RWPE2 (cell line): ENCODE measurements at places on chromosomes 7 and 10.

DNA sequence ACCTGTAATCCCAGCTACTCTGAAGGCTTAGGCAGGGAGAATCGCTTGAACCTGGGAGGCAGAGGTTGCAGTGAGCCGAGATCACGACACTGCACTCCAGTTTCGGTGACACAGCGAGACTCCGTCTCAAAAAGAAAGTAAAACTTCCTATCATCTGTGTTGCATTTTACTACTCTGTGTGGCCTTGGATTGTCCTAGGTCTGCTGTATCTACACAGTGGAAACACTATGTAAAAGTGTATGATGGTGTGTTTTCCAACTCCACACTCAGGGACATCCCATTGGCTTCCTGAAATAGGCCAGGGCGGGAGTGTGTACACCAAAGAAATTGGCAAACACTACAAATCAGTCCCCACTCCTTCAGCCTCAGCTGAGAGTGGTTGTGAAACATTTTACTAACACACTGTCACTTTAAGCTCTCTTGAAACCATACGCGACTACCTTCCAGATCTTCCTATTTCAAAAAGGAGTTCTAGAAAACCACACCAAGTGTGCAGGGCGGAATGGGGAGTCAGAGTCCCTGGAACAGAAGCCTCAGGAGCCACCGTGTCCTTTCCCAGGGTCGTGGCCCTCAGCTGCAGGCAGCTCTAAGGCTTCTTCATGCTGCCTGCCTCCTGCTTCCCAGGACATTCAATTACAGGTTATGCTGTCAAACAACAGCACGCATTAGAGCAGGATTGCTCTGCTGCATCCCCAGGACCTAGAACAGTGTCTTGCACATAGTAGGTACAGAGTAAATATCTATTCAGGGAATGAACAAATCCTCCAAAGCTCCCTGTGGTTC lies 275.4 kb downstream of the PARD3 start:
- no peaks in the 10 kb centered on the region; the same call in 1 of the 2 replicates for H3K36me3 ChIP-seq
- H3K4me3 ChIP-seq = no peak overlapping the region
- H3K27ac ChIP-seq = no peak overlapping the region
- no peak for DNase-seq
- H3K4me1 ChIP-seq = no peaks in the 10 kb centered on the region

DNA sequence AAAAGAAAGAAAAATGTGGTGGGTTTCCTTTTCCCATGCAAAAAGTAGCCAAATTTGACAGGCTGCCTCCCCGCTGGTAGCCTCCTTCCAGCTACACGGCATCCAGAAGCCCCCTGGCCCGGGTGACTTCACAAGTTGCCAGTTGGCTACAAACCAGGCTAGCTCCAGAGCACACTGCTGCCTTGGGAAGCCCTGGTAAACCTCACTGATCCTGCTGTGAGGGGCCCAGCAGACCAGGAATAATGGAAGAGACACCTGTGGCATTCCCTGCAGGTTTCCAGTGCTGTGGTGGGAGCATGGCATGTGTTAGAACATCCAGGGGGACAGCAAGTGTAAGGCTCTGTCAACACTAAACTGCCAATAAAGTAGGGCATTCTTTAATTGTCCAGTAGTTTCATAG lies 55.7 kb upstream of the TM9SF3 start:
- H3K27ac ChIP-seq = no peak overlapping the region
- no peak for DNase-seq
- no peaks in the 10 kb centered on the region for H3K27me3 ChIP-seq
- H3K36me3 ChIP-seq = no peaks in the 10 kb centered on the region
- no peaks in the 10 kb centered on the region for H3K4me1 ChIP-seq
- no peak overlapping the region for H3K4me3 ChIP-seq

GRCh38 chr10:13340626-13341376 lies 7.3 kb downstream of the SEPHS1 start:
- H3K4me3 ChIP-seq = no peak overlapping the region
- no peaks in the 10 kb centered on the region for H3K4me1 ChIP-seq
- H3K27me3 ChIP-seq = no peaks in the 10 kb centered on the region
- H3K27ac ChIP-seq = no peak overlapping the region
- H3K36me3 ChIP-seq = peaks cover 79% of the 10 kb centered on the region

DNA sequence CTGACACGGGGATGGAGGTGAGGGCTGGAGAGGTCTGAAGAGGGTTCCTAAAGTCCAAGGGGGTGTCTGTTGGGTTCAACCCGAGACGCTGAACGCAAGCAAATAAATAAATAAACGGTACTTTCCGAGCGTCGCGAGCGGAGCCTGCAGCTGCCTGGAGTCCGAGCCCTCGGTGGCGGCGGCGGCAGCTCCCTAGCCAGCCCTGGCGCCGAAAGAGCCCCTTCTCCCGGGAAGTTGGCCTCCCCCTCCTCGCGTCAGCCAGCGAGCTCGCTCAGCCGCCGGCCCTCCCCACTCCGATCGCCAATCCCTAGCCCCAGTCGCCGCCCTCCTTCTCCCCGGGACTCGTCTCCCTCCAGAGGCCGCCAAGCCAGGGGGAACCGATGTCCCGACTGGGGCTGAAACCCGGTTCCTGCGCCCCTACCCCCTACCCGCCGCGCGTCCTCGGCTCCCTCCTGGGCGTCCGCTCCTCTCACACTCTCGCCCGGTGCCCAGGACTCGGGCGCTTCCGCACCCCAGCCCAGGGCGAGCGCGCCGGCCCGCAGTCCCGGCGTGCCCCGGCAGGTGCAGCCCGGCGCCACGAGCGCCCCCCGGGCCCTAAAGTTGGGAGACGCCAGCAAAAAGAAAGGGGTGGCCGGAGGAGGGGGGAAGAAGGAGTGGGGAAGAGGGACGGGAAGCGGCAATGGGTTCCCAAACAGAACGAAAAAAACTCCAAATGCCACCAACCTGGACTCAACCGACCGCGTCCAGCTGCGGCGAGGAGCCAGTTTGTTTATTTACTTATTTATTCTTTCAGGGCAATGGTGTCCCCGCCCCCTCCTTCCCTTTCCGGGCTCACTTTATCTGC lies at the start of gene GFRA1:
GFRA1 (minus strand) TSS at position 767 of the 844 bp plus-strand sequence. CDS start 1,177 bp downstream, outside the sequence.
- H3K4me3 ChIP-seq = peak within 1 kb of the TSS; percentile 10
- H3K27me3 ChIP-seq = peaks cover 85% of the 10 kb centered on the region
- H3K27ac ChIP-seq = no peak within 1 kb of the TSS
- no peaks in the 10 kb centered on the region for H3K36me3 ChIP-seq
- H3K4me1 ChIP-seq = no peaks in the 10 kb centered on the region

DNA sequence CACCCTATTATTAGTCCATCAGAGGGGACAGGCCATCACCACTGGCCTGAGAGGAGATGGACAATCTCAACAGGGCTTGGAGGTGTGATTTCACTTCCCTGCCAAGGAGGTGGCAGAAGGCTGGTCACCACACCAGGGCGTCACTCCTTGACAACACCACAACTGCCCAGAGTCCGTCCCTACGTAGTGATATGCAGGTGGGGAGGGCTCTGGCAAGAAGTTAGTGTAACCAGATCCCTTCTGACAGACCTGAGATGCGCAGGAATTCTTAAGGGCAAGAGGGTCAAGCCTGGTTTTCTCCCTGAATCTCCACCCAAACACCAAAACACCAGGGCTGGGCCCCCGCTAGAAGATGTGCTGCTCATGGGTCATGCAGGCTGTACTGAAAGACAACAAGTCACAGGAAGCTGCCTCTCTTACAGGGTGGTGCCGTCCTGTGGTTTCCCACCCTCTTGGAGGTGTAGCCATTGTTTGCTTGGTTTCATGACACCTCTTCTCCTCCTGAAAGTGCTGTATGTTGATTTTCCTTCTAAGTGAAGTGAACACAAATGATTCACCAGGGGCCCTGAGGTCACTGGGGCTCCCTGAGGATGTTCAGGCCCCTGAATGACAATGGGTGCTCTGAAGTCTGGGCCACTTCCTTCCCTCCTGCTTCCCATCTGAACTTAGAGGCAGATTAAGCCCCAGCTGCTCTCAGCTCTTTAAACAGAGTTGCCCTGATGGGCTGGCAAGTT lies 27.1 kb downstream of the ATXN7L1 start:
- H3K4me3 ChIP-seq = no peak overlapping the region
- H3K36me3 ChIP-seq = no peaks in the 10 kb centered on the region
- no peaks in the 10 kb centered on the region for H3K27me3 ChIP-seq
- H3K4me1 ChIP-seq = peaks cover 14% of the 10 kb centered on the region

DNA sequence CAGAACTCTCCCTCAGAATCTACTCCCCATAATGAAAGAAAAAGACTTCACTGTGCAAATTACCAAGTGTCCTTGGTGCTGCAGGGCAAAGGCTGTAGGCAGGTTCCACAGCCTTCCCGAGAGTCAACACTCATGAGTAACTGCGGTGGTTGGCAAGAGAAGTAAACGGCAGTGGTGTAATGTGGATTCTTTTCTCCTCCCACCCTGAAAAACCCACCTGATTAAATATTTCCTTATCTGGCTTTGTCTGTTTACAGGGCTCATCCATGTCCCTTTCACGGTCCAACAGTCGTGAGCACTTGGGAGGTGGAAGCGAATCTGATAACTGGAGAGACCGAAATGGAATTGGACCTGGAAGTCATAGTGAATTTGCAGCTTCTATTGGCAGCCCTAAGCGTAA lies 300.9 kb downstream of the BICC1 start:
- 0 out of 2 replicates have a peak, but pooled peaks cover 4% of the 10 kb centered on the region for H3K36me3 ChIP-seq
- no peak for DNase-seq
- H3K4me1 ChIP-seq = peaks cover under 1% of the 10 kb centered on the region
- no peak overlapping the region for H3K4me3 ChIP-seq
- H3K27me3 ChIP-seq = no peaks in the 10 kb centered on the region
- H3K27ac ChIP-seq = no peak overlapping the region

DNA sequence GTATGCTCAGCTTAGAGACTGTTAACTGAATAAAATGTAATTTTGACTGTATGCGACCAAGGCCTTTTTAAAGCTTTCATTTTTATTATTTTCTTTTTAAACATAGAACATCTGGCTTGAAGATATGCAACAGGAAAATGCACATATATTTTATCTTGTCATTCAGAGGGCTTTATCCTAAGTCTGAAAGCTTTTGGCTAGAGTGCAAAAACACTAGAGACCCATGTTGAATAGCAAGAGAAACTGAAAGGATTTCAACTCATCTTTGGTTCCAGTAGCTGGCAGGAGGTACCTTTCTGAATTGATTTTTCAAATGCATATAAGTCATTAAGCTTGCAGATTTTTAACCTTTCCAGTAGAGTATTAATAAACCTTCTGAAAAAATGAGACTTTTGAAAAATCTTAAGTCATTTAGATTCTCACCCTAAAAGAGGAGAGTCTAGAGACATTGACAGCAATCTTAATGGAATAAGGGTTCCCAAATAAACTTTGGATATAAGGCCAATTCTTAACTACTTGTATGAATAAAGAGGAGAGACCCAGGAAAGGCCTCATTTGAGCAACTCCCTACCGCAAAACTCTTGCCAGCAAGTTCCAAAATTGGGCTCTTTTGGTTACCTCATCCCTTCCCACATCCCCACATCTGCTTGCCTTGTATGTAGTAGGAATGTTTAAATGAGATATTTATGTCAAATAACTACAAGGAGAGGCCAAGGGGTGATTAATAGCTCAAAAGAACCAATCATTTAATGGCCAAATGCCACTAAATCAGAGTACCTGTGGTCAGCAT lies 454.4 kb downstream of the HTR7 start:
- H3K4me1 ChIP-seq = peaks cover 13% of the 10 kb centered on the region
- no peak for DNase-seq
- no peak overlapping the region for H3K27ac ChIP-seq
- H3K27me3 ChIP-seq = no peaks in the 10 kb centered on the region
- H3K36me3 ChIP-seq = no peaks in the 10 kb centered on the region
